ENCODE measurements at places on chromosomes 12 and 14.

GRCh38 chr12:119229837-119230236 is 51.1 kb downstream of the HSPB8 start:
- DNase-seq = no peak

DNA sequence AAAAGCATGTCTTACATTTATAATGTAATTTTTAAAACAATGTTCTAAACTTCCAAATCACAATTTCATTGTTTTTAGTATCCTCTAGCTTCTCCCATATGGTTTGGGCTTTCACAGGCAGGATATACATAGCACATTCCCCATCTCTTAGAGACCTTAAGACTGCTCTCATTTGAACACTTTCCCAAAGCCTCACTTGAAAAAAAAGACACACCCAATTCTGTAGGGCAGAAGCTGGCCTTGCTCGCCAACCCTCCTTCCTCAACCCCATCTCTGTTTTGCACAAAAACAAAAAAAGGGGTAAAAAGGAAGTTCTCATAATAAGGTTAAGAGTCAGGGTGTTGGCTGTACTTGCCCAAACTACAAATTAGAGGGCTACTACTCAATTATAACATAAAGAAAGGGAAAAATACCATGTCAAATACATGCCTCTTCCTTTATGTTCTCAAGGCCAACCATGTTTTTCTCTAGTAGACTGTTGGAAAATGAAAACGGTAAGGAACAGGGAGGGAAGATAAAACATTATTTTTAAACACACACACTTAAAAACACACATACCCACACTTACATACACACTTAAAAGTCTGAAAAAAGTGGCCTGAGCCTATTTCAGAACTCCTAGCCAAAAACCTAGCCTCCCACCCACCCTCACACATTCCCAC is 9.9 kb upstream of the KANSL2 start:
- no peak for DNase-seq

GRCh38 chr12:6613015-6613775 is 6.0 kb upstream of the CHD4 start:
- DNase-seq = no peak

GRCh38 chr12:106764220-106764619 is 10.3 kb upstream of the RIC8B start:
- DNase-seq = no peak

GRCh38 chr12:59499774-59500173 is 96.1 kb upstream of the SLC16A7 start:
- no peak for DNase-seq

DNA sequence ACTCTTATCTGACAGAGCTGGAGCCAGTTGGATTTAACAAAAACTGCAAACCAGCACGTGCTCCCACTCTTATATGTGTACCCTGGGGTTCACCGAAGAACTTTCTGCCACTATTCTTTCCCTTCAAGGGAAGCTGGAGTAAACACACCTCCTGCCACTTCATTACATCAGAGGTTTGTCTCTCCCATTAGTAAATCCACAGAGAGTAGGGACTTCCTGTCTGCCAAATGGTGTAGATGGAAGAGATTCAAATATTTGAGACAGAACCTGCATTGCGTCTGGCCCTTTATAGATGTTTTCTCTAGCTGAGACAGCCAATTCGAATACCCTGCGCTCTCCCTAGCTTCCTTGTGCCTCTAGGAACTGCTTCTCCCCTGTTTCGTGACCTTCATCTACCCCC is 29.1 kb upstream of the AEBP2 start:
- DNase-seq = no peak

- no peak for DNase-seq
These were observed 100.9 kb upstream of the CPNE8 start for GRCh38 chr12:39006286-39006685.
